GM04503 (cell line): ENCODE measurements at places on chromosomes 7 and 10.
A peak's percentile ranks its signal among the peaks of the same experiment; 100 is the strongest.

DNA sequence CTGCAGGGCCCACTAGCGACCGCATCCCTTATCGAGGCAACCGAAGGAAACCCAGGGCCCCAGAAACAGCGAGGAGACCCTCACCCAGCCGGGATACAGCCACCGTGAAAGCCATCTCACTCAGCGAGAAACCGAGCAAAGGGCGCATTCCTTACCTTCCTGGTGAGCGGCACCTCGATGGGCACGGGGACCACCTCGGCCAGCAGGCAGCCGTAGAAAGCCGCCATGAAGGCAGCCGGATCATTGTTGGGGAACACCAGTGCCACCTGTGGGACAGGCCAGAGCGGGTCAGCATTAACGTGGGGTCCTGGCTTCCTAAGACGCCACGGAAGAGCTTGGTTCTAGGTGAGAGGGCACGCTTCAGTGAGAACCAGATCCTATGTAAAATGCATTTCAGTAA, 263.7 kb downstream of the ZMYND11 start:
- DNase-seq, result no peak

- no peak for DNase-seq
These were observed 47.9 kb downstream of the WAC start for GRCh38 chr10:28580825-28581224.

- DNase-seq, result no peak
These were observed 23.0 kb upstream of the C7orf33 start for GRCh38 chr7:148567524-148567923.

GRCh38 chr10:98194633-98195032, 60.2 kb downstream of the R3HCC1L start:
- no peak for DNase-seq

- no peak for DNase-seq
These were observed 48.0 kb upstream of the PIK3CG start for GRCh38 chr7:106817098-106817497.

DNA sequence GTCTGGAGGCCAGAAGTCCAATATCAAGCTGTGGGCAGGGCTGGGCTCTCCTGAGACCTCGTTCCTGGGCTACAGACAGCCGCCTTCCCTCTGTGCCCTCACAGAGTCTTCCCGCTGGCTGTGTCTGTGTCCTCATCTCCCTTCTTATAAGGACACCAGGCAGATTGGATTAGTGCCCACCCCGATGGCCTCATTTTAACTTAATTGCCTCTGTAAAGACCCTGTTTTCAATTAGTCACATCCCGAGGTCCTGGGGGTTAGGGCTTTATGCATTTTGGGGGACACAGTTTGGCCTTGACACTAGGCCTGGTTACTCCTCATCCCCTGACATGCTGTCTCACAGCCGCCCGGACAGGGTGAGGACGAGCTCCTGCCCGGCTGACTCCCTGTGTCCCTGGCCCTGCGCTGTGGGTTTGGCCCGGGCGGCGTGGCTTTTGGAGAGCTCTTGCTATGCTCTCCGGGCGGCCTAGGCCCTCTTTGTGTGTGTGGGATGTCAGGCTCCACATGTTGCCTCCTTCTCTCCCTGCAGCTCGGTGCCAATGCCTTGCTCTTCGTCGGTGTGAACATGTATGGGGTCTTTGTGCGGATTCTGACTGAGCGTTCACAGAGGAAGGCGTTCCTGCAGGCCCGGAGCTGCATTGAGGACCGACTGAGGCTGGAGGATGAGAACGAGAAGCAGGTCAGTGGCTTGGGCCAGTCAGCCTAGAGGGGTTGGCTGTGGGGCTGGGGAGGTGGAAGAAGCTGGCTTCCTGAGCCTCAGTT, 18.2 kb downstream of the ADCY1 start:
- no peak for DNase-seq

GRCh38 chr10:85927952-85928665, 438.5 kb downstream of the GRID1 start:
- DNase-seq, result no peak

DNA sequence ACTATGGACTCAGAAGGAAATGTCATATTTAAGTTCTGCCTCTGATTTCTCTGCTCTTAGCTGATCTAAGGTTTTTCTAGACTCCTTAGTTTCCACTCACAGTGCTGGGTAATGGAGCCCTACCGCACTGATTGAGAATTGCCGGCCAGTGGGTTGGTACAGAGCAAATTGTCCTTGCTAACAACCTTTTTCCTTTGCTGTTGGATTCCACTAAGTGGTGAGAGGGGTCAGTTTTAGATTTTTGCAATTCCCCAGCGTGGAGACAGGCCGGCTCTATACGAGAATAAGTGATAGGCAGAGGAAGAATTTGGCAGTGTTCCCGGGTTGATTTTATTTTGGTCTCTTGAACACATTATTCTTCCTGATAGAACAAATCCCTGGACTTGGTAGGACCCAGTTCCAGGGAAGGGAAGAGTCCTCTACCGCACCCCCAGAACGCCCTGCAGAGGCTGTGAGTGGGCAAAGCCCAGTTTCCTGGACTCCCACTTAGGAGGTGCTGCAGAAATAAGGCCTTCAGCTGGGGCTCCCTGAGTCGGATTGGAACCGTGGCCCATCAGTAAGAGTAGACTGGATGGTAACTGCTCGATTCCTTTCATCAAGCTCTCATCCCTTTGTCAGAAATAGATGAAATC, 3.0 kb upstream of the NRP1 start:
- DNase-seq, result no peak

GRCh38 chr10:98314532-98315284, 46.7 kb upstream of the LOXL4 start:
- peak; percentile 55 for DNase-seq

DNA sequence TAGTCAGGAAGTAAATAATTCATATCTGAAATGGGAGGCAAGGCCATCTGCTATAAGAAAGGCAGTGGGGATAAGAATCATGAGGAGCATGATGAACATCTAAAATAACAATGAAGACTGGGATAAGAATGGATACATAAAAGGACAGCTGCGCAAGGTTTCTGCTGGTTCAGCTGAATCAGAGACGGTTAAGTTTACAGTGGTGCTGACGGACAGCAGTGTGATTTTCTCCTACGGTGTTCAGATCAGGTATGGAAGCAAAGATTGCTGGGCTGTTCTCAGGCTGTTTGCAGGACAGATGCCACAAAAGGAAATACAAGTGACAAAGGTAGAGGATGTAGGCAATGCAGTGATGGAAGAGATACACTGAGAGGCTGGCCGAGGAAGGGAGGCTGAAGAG, 8.4 kb downstream of the CYCS start:
- no peak for DNase-seq

GRCh38 chr7:70598976-70599375, 533.0 kb upstream of the GALNT17 start:
- no peak for DNase-seq

DNA sequence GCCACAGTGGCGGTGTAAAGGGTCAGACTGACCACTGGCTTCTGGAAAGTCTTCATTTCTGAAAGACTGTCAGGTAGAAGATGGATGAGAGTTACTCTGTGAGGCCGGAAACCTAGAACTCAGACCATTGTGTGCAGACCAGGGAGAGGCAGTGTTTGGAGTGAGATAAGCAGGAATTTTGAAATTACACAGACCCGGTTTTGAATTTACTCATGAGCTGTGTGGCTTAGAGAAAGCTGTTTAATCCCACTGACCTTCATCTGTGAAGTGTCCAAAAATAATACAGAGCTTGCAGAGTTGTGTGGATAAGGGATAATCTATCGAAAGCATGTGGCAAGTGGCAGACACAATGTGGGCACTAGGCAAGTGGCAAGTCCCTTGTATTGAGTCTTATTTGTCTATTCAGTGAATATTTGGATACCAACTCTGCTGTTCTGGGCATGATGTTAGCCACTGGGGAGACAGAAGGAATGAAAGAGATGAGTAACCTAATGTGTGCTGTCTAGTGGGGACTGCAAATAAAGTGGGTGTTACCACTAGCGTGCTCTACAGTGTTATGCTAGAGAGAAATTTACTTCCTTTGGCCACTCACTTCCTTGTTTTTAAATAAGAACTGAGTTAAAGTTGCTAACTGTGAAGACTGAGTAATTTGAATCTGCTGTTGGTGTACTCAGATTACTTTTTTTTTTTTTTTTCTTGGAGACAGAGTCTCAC, 69.4 kb downstream of the KIAA1217 start:
- no peak for DNase-seq

DNA sequence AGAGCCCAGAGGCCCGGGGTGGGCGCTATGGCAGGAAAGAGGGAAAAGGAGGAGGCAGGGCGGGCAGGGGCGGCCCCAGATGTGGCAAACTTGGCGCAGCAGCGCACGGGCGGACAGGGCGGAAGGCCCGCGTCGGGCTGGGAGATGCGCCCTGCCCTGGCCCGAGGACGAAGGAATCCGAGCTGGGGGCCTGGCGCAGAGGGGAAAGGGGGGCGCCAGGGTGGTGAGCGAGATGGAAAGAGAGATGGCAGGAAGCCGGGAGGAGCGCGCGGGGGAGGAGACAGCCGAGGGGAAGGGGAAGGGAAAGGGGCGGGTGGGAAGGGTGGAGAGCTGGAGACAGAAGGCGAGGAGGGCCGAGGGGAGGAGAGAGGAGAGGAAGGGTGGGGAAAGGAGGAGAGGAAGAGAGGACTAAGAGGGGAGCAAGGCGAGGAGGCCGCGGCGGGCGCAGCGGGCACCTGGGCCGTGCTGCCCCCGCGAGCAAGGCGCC, at the start of gene MARVELD1:
Gene MARVELD1 (plus strand): TSS at position 392 of the 487 bp plus-strand sequence. CDS start 147 bp downstream, outside the sequence.
- no peak for DNase-seq

- no peak for DNase-seq
These were observed 80.7 kb downstream of the GCC1 start for GRCh38 chr7:127504715-127505114.

DNA sequence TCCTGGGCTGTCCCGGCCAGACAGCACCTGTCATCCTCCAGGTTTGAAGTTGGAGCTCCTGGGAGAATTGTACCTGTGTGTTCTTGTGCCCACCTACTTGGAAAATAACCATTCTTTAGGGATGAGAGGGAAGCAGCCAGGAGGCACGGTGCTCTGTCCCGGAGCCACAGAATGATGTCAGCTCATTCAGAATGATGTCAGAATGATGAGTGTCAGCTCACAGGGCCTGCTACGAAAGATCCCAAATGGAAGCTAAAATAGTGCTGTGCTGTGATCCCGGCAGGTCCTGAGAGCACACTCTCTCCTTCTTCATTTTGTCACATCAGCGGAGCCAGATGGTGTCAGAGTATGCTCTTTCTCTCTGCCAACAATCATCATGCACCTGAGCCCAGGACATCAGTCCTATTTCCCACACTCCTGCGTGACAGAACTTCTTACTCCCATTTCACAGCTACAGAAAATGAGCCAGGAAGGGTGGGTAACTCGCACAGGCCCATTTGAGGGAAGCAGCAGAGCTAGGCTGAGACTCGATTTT, 8.3 kb downstream of the ABCA13 start:
- no peak for DNase-seq

GRCh38 chr7:145293228-145293701, 457.4 kb upstream of the TPK1 start:
- no peak for DNase-seq

DNA sequence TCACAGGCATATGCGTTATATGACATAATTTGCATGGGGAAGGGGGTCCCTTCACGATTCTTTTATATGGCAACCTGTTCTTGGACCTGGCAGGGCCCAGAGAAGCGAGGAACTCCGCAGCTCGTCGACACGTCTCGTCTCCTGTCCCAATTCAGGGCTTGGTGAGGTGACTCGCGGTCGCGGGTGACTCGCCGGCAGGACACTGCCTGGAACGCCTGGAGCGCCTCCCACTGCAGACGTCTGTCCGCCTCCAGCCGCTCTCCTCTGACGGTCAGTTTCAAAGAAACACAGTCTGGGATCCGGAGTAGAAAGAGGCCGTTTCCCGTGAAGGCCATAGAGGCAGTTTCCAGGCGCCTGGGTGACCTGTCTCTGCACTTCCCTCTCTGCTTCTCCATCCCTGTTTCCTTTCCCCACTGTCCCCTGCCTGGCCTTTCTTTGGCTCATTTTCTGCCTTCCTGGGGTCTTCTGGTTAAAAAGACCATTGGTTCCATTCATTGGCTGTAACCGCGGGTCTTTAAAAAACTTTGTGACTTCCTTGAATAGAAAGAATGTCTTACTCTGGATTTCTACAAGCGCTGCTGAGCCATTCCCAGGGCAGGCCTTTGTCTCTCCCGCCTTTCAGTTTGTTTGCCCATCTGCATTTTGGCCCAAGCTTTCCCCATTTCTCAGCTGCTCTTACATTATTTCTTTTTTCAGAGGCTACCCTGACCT, 1.2 kb downstream of the UPP1 start:
- no peak for DNase-seq

GRCh38 chr10:125041856-125042506, 100.1 kb downstream of the ZRANB1 start:
- DNase-seq, result no peak

- DNase-seq, result no peak
These were observed 903 bp upstream of the NT5C2 start for GRCh38 chr10:103193820-103194529.

DNA sequence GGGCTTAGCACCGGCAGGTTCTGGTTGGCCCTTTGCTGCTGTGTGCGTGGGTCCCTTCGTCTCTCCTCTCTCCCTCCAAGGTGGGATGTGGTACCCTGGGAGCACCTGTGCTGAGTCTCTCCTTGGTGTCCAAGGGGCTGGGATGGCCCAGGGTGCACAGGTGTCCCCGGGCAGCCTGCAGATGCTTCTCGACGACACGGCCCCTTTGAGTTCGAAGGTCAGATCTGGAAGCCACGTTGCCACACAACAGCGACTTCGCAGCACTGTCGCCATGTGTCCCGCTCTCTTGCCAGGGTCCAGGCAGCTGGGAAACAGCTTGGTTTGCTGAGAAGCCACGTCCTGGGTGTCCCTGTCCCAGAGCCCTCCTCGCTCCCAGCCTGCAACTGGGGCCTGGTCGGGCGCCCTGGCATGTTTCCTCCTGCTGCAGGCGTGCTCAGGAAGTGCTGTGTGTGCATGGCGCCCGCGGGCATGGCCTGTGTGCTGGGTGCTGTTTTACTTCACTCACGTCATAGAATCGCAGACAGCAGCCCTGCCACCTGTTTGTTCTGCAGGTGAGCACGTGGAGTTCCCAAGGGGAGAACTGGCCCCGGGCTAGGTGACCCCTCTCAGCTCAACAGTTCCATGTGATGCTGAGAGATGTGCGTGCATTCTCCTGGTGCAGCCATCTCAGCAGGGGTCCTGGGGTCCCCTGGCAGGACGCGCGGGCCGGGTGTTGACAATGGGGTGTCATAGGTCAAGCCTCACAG, 70.9 kb downstream of the DNAJB6 start:
- DNase-seq, result no peak

DNA sequence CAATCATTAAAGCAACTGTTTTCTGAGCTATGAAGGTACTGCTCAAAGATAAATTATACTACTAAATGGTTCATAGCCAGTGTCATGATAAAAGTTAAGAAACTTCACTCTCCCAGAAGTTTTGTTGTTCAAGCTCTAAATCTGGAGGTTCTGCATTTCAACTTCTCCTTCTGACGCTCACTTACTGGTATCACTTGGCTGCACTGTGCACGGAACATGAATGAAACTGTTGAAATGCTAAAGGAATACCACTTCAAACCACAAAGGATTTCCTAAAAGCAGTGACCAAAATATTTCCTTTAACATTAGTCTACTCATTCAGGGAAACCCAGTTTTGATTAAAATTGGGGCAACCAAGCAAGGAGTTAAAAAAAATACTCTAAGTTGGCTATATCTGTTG, 93.6 kb downstream of the UBE2H start:
- DNase-seq, result no peak

GRCh38 chr10:52617346-52617745, 155.2 kb downstream of the MBL2 start:
- no peak for DNase-seq

- no peak for DNase-seq
These were observed 188.4 kb upstream of the C7orf33 start for GRCh38 chr7:148402159-148402558.

GRCh38 chr7:24783698-24784097, 26.4 kb upstream of the GSDME start:
- DNase-seq, result no peak
